ENCODE measurements at places on chromosomes 11 and 22.

GRCh38 chr11:72519220-72519881 lies 85.0 kb upstream of the CLPB start:
- no peak for DNase-seq

- peak; percentile 46 for DNase-seq
These were observed 17.3 kb upstream of the PRR5 start for GRCh38 chr22:44684506-44685383.

DNA sequence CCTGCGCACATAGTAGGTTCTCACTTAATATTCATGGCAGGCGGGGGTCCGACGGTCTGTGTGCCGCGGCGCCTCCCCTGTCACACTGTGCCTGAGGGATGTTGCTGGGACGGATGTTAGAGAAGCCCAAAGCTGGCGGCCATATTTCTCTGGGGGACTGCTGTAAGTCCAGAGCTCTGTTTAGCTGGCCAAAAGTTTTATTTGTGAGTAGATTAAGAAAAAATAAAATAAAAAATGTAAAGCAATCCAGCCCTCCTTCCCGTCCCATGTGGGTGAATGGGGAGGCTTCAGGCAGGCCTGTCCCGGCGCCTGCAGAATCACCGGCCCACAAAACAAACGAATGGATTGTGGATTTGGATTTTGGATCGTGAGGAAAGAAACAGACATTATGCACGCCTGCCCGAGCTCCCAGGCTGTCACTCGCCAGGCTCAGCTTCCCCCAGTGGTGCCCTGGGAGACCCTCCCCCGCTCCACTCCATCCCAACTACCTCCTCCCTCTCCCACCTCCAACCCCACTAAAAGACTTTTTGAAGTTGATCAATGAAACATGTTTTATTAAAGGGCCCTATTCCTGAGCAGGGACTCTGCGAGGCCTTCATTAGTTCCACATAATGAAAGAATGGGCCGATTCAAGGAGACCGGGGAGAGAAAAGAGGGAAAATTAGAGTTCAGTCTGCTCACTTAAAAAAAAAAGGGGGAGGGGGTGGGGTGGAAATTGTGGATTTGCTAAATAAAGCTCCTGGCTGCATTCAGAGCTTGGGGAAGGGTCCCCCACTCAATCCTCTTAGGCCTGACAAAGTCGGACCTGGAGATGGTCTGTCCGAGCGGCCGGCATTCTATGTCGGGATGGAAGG lies 20.4 kb upstream of the SCUBE1 start:
- no peak for DNase-seq

- DNase-seq = no peak
These were observed 13.5 kb downstream of the MYEOV start for GRCh38 chr11:69307421-69307820.

- no peak for DNase-seq
These were observed 12.9 kb upstream of the MRGPRE start for GRCh38 chr11:3245071-3245470.

GRCh38 chr11:35857922-35858321 lies 85.9 kb upstream of the LDLRAD3 start:
- DNase-seq = no peak

GRCh38 chr11:36333468-36333867 lies 37.4 kb downstream of the PRR5L start:
- DNase-seq = no peak

DNA sequence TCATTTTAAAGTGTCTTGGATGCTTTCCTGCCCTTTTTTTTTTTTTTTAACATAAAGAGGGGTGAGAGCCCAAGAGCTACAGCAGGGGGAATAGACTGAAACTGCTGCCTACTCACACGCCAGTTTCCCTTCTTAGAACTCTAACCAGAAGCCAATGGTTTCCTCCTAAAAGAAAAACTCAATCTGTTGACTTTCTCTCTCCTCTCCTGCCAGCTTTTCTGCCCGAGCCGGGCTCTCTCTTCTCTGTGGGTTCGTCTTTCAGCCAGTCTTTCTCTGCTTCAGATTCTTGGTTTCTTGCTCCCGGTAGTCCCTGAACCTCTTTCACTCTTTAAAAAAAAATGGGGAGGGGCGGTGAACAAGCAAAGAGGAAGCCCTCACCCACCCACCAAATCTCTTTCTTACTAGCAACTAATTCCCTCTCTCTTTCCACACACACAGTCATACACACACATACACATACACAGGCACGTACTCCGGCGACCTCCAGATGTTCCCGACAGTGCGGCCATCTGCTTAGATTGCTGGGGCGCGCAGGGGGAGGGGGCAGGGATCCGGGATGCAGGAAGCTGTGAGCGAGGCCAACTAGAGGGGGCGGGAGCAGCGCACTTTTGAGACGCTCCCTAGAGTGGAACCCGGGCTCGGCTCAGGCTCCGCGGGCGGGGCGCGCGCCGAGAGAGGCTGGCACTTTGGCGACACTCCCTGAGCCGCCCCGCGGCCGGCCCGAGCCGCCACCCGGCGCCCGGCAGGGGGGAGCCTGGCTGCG lies 444 bp upstream of the TSKU start:
- no peak for DNase-seq

DNA sequence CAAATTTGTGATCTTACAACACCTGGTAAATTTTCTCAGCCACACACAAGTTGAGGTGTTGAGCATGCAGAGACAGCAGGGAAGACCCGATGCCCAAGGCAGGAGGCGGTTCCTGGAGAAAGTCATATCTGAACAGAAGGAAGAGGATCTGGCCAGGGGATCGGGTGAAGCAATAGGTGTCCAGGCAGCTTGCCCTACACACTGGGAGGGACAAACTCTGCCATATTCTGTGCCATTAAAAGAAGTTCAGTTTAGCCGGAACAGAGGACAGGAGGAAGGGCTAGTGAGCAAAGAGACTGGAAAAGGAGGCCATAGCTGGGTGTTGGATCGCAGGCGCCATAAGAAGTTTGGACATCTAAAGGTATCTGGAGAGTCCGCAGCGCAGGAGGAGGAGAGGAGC lies 76.5 kb downstream of the TMPRSS5 start:
- DNase-seq = no peak

- no peak for DNase-seq
These were observed 28.4 kb upstream of the PRDM10 start for GRCh38 chr11:130031056-130031455.

DNA sequence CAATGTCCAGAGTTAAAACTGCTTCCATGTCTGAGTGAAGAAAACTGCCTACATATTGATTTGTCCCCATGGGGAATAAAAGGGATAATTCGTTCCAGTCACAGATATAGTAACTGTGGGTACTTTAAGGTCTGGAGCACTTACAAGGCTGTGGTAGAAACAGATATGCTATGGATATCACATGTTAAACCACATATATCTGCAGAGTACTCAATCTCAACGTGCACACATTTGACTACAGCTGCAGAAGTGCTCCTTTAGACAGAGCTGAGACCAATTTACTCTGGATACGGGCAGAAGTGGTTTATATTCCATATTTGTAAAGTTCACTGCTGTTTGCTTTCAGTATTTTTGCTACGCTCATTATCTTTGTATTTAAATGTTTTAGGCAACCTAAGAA lies 9.7 kb upstream of the MS4A2 start:
- no peak for DNase-seq

GRCh38 chr22:30187094-30187493 lies 59.5 kb downstream of the LIF start:
- no peak for DNase-seq

Data from esophagus squamous epithelium (tissue), 5 donors.